H9 (cell line): ENCODE measurements at places on chromosomes 1 and 21. TPM values are rescaled to one million over a fixed set of nuclear protein-coding genes. Genes with fewer than 3 reads are reported as not detected.
A peak's percentile ranks its signal among the peaks of the same experiment; 100 is the strongest.

DNA sequence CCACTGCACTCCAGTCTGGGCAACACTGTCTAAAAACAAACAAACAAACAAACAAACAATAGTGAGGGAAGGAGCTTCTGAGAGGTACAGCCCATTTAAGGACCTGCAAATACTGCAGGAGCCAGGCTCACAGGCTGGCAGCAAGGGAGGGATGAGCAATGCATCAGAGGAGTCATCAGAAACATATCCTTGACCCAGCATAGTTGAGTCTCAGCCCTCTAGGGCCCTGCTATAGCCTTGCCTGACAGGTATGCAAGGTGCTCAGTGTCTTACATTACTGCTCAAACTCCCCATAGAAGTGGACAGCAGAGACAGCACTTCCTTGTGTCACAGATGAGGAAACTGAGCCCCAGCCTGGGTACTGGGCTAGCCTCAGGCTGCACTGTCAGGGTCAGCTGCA lies 7.3 kb upstream of the TTC4 start:
- H3K27ac ChIP-seq: no peak overlapping the region
- no peaks in the 10 kb centered on the region for H3K4me1 ChIP-seq
- H3K36me3 ChIP-seq: no peaks in the 10 kb centered on the region
- no peaks in the 10 kb centered on the region; the same call in 1 of the 2 replicates for H3K27me3 ChIP-seq

DNA sequence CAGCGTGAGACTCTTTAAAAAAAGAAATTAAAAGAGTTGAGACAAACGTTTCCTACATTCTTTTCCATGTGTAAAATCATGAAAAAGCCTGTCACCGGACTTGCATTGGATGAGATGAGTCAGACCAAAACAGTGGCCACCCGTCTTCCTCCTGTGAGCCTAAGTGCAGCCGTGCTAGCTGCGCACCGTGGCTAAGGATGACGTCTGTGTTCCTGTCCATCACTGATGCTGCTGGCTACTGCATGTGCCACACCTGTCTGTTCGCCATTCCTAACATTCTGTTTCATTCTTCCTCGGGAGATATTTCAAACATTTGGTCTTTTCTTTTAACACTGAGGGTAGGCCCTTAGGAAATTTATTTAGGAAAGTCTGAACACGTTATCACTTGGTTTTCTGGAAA lies 31.2 kb downstream of the IFNAR1 start:
- no peak overlapping the region for H3K4me3 ChIP-seq
- no peak overlapping the region for H3K27ac ChIP-seq
- peaks cover 8% of the 10 kb centered on the region; the same call in 1 of the 3 replicates for H3K36me3 ChIP-seq
- no peaks in the 10 kb centered on the region for H3K27me3 ChIP-seq
- no peaks in the 10 kb centered on the region for H3K4me1 ChIP-seq

DNA sequence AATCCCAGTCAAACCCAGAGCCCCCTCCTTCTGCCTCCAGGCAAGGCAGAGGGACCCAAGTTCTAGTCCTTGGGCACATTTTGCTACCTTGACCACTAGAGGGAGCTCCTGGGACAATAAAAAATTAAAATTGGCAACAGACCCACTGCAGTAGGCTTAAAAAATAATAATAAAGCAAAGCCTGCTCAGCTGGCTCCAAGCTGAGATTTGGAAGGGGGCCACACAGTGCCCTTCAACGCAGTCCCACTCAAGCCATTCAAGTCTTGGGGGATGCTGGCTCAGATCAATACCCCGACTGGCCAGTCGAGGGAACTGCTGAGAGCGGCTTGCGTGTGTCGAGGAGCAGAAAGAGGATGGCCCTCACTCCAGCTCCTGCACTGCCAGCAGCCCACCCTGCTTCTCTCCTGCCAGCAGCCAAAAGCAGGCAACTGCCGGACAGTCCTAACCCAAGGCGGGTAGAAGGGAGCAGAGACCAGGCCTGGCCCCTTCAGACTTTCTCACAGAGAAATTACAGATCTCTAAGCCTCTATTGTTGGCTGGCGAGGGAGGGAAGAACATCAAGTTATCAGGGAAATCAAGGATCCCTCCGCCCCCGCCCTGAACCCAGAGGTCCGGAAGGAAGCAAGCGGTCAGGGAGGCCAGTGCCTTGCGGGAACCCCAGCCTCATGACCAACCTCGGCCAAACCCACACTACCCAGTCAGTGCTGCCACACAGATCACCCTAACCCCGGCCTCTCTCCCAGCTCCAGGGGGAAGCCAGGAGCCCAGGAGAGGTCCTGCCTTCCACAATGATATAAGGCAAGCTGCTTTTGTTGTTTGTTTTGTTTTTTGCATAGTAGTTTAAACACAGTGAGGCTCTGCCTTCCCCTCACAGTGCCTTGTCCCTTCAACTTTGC lies 4.9 kb upstream of the ALDH4A1 start:
- DNase-seq: peak; percentile 76
- no peaks in the 10 kb centered on the region for H3K27me3 ChIP-seq
- no peak overlapping the region for H3K4me3 ChIP-seq
- H3K4me1 ChIP-seq: no peaks in the 10 kb centered on the region

DNA sequence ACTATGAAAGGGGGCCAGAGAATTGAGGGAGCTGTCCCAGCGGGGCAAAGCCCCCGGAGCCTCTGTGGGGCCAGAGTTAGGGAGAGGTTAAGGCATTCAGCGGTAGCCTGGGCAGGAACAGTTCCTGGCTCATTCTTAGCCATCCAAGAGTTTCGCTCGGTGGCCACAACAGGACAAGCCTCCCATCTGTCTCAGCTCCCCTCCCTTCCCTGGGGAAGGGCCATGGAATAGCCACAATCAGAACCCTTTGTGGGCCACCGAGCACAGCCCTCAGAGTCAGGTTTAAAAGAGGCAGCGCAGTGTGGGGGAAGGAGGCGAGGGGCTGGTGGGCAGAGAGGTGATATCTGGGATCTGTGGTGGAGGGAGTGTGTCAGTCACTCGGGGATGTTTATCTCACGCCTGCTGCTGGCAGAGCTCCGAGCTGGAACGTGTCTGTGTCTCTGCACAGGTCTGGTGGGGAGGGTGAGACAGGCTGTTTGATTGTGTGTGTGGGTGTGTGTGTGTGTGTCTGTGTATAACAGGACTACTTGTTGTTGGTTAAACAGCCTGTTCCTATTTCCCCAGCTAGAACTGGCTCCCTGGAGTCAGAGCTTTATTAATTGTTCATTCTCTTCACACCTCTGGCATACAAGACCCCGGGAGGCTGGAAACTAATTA lies 49.6 kb upstream of the GOLT1A start:
- H3K4me3 ChIP-seq: no peak overlapping the region
- no peaks in the 10 kb centered on the region for H3K4me1 ChIP-seq
- H3K27me3 ChIP-seq: no peaks in the 10 kb centered on the region

GRCh38 chr1:90714521-90714951 lies 2.6 kb downstream of the BARHL2 start:
- H3K27ac ChIP-seq: no peak overlapping the region
- H3K36me3 ChIP-seq: no peaks in the 10 kb centered on the region
- no peak overlapping the region for H3K4me3 ChIP-seq
- DNase-seq: peak; percentile 46
- peaks cover 2% of the 10 kb centered on the region; the same call in 1 of the 2 replicates for H3K4me1 ChIP-seq

The DAB1 gene
- total RNA-seq: 9.2 and 9.3 TPM in 2 replicates

- DNase-seq: no peak
- H3K4me1 ChIP-seq: peaks cover 2% of the 10 kb centered on the region; the same call in 1 of the 2 replicates
- no peak overlapping the region for H3K4me3 ChIP-seq
- no peaks in the 10 kb centered on the region for H3K36me3 ChIP-seq
- H3K27ac ChIP-seq: no peak overlapping the region
Observed at GRCh38 chr1:6811583-6811982, 26.3 kb downstream of the CAMTA1 start.

DNA sequence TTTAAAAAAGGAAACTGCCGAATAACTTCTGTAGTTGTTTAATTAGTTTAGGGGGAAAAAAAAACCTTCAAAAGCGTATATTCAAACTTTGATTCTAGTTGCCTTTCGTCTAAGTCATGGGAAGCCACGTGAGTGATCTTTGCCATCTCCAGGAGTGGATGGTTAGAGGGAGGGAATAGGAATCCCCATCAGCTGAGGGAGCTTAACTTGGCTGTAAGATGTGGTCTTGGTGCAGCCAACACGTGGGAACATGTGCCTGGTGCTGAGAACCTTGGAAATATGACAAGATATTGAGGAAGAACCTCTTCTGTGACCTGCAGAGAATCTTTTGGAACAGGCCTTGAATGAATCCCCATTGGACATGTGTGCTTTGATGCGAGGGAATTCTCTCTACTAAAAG lies 1.7 kb downstream of the BACE2 start:
- DNase-seq: no peak
- peaks cover 6% of the 10 kb centered on the region; the same call in 1 of the 2 replicates for H3K27me3 ChIP-seq
- H3K4me3 ChIP-seq: peak overlapping the region; percentile 84
- no peaks in the 10 kb centered on the region for H3K4me1 ChIP-seq
- no peak overlapping the region for H3K27ac ChIP-seq

DNA sequence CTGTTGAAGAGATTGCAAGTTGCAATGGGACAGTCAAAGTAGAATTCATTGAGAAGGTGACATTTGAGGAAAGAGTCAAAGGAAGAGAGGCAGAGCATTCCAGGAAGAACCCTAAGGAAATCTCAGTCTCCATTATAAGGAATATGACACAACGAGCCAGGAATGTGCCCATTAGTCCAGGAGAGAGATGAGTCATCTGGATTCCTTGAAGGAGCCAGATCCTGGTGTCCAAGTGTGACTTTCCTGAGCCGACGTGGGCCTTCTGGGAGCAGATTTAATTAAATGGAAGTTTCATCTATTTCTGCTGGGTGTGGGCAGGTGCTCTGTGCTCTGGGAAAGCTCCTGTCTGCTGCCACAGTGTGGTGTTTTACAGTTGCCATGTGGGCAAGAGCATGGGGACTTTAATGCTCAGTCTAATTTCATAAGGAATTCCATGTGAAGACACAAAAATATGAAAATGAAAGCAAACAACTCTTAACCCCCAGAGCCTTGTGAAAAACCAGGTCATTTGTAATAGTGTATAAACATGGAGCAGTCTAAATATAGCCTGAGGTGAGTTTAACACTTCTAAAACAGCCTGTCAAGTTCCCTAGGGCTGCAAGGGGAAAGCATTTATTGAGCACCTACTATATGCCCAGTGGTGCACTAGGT lies 111.4 kb upstream of the ARTN start:
- peaks cover 17% of the 10 kb centered on the region; the same call in 2 of the 3 replicates for H3K36me3 ChIP-seq
- no peaks in the 10 kb centered on the region for H3K4me1 ChIP-seq
- no peak overlapping the region for H3K27ac ChIP-seq
- H3K4me3 ChIP-seq: no peak overlapping the region

GRCh38 chr1:82032068-82032467 lies 231.3 kb downstream of the ADGRL2 start:
- DNase-seq: no peak
- H3K4me1 ChIP-seq: no peaks in the 10 kb centered on the region

- no peaks in the 10 kb centered on the region for H3K27me3 ChIP-seq
- H3K27ac ChIP-seq: no peak overlapping the region
- H3K4me1 ChIP-seq: no peaks in the 10 kb centered on the region
- H3K36me3 ChIP-seq: no peaks in the 10 kb centered on the region
Observed at GRCh38 chr1:2259668-2260402, 31.7 kb downstream of the SKI start.

GRCh38 chr1:172383536-172383935 lies 36.9 kb upstream of the C1orf105 start:
- no peaks in the 10 kb centered on the region for H3K27me3 ChIP-seq
- no peak for DNase-seq
- no peak overlapping the region for H3K27ac ChIP-seq
- no peaks in the 10 kb centered on the region; the same call in 2 of the 3 replicates for H3K36me3 ChIP-seq

DNA sequence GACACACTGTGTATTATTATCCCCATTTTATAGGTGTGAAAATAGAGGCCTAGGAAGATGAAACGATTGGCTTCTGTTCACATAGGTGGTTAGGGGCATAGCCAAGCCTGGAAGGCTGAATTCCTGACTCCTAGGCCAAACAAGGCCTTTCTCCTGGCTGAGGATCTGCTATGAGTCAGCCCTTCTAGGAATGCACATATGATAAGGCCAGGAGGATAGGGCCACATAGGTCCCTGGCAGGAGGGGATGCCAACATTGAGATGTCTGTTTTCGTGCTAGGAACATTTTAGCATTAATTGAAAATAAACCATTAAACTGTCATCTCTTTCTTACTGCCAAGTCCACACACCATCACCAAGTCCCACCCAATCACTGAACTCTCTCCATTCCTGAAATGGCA lies 9.2 kb downstream of the CSMD2 start:
- H3K4me1 ChIP-seq: no peaks in the 10 kb centered on the region
- peaks cover 3% of the 10 kb centered on the region; the same call in 1 of the 2 replicates for H3K36me3 ChIP-seq
- no peak overlapping the region for H3K27ac ChIP-seq
- no peak overlapping the region for H3K4me3 ChIP-seq
- H3K27me3 ChIP-seq: no peaks in the 10 kb centered on the region
- no peak for DNase-seq

The RAB13 gene
- 122 and 130 TPM in 2 replicates for total RNA-seq

- H3K4me1 ChIP-seq: peaks cover 5% of the 10 kb centered on the region; the same call in 1 of the 2 replicates
- no peak overlapping the region for H3K27ac ChIP-seq
- H3K36me3 ChIP-seq: no peaks in the 10 kb centered on the region
- DNase-seq: peak; percentile 37
- H3K4me3 ChIP-seq: no peak overlapping the region
Observed at GRCh38 chr1:76919085-76919484, 51.8 kb downstream of the ST6GALNAC5 start.

The TFAP2E gene
- total RNA-seq: 0.70 and 0.75 TPM in 2 replicates

The SYNJ1 gene
- total RNA-seq: 7.1 and 7.5 TPM in 2 replicates

DNA sequence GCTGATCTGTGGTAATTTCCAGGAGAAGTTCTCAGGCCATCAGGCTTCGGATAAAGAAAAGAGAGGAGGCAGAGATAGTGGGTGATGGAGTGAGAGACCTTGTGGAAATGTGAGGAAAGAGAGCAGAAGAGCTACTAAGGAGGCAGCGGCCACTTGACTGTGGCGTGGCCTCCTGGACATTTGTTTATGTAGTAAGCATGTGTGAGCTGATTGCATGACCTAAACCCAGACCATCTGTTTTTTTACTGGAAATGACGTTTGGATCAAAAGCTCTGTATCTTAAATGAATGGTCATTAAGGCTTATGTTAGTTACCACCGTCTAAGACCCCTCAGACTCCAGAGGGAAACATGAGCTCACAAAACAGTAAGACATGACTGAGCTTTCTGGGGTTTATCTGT lies 13.6 kb downstream of the ATP1B1 start:
- H3K4me1 ChIP-seq: peaks cover 3% of the 10 kb centered on the region; the same call in 1 of the 2 replicates
- H3K36me3 ChIP-seq: peaks cover 34% of the 10 kb centered on the region
- no peak overlapping the region for H3K4me3 ChIP-seq

The CHD1L gene
- 64.2 and 68.9 TPM in 2 replicates for total RNA-seq

The SOD1 gene
- 196 and 201 TPM in 2 replicates for total RNA-seq

The PDPN gene
- total RNA-seq: 199 and 205 TPM in 2 replicates

DNA sequence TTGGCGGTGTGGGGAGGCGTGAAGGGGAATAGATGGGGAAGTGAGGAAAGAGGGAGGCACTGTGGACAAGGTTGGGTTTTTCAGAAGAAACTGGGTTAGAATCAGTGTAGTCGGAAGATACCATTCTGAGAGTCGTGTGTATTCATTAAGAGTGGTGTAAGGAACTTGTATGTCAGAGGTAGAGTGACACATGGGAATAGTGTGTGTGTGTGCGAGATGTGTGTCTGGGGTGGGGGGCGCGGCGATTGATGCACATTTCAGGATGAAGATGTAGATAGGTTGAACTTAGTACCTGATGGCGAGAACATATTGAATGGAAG lies 878 bp downstream of the SMG7 start:
- H3K4me3 ChIP-seq: peak overlapping the region; percentile 96
- no peaks in the 10 kb centered on the region for H3K4me1 ChIP-seq
- DNase-seq: no peak
- H3K27me3 ChIP-seq: no peaks in the 10 kb centered on the region
